ENCODE measurements at places on chromosomes 2 and 18.

DNA sequence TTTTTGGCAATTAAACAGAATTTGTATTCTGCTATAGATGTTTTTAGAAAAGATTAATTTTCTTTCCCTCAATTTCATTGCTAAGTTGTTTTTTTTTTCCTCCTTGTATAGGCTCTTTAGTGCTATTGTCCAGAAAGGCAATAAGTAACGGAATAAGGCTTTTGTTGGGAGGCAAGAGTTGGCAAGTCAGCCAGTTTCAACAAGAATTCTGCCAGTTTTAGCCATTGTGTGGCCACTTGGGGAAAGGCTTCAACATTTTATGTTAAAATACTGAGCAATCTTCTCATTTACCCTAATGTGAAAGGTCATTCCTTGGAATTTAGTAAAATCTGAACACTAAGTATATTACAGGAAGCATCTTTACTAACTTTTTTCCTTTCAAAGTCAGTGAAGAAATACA lies 9.6 kb downstream of the CALCRL start:
- no peak for DNase-seq

DNA sequence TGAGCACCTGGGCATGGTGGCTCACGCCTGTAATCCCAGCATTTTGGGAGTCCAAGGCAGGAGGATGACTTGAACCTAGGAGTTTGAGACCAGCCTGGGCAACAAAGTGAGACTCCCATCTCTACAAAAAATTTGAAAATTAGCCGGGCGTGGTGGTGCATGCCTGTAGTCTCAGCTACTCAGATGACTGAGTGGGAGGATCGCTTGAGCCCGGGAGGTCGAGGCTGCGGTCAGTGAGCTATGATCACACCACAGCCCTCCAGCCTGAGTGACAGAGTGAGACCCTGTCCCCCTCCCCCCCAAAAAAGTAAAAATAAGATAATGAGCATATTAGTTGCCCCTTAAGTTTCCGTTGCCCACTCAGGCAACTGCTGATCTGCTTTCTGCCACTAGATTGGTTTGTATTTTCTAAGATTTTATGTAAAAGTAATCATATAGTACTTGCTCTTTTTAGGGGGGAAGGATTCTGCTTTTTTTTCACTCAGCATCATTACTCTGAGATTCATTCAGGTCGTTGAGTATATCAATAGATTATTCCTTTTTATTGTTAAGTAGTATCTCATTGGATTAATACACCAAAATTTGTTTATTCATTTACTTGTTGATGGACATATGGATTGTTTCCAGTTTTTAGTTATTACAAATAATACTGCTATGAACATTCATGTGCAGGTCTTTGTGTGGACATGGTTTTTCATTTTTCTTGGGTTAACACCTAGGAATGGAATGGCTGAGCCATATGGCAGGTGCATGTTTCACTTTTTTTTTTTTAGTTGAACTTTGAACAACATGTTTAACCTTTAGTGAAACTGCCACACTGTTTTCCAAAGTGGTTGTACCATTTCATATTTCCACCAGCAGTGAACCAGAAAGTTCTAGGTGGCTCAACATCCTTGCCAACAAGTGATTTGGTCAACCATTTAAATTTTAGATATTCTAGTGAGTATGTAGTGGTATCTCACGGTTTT lies 75.0 kb upstream of the SPRED2 start:
- DNase-seq: no peak

GRCh38 chr2:88808083-88808482 lies 116.6 kb downstream of the RPIA start:
- DNase-seq: no peak

- DNase-seq: peak; percentile 27
Measured at GRCh38 chr2:181457741-181458425, 697 bp downstream of the ITGA4 start.

GRCh38 chr2:172333235-172333977 lies 94.0 kb upstream of the ITGA6 start:
- DNase-seq: no peak

- no peak for DNase-seq
Measured at GRCh38 chr18:79819064-79819967, 21.6 kb downstream of the KCNG2 start.

GRCh38 chr2:171787333-171788072 lies 100.2 kb downstream of the DYNC1I2 start:
- DNase-seq: no peak

- DNase-seq: no peak
Measured at GRCh38 chr2:216657086-216657855, 24.1 kb downstream of the IGFBP2 start.

GRCh38 chr2:149658553-149658952 lies 71.0 kb upstream of the MMADHC start:
- no peak for DNase-seq

DNA sequence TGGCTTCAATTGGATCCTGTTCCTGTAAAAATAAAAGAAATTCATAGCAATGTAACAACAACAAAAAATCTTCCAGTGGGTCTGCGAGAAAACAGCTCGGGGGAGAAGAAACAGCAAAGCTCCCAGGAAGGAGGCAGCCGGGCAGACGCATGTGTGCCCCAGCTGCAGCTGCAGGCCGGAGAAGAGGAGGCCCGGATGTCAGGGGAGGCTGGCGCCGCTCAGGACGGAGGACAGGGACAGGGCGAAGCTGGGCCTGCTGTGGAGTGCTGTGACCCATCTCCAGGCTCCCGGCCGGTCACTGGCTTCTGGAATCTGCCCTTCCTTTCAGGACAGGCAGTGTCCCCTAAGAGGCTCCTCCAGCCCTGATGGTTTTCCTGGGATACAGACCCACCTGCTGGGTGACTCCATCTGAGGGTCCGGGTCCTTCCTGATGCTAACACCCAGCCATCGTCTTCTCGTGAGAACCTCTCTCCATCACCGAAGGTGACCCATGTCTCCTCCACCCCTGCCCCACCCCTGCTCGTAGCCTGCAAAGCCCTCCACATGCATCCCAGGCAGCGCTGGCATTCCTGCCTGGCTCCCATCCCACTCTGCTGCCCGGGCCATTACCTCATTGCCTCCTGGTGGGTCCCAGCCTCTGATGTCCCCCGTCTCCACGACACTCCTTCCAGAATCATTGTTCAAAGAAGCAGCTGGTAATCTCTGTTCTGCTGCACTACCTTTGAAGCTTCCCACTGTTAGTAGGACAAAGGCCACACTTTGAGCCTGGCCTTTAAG lies 145.4 kb upstream of the TWIST2 start:
- DNase-seq: no peak

DNA sequence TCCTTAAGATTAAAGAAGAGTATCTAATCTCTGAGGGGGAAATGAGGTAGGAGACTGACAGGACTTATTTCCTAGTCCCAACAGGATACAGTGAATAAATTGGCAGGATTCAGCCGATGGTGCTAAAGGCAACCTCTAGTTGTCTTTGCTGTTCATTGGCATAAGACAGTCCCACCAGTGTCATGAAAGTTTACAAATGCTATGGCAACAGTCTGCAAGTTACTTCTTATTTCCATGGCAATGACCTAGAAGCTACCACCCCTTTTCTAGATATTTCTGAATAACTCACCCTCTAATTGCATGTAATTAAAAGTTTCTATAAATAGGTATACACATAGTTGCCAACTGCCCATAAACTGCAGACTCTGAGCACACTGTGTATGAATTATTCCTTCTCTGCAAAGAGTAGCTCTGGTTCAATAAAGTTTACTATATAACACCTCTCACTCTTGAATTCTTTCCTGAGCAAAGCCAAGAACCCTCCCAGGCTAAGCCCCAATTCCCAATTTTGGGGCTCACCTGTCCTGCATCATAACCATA lies 172.7 kb upstream of the LRATD1 start:
- DNase-seq: no peak

GRCh38 chr2:64751286-64752260 lies 97.9 kb upstream of the SERTAD2 start:
- peak; percentile 98 for DNase-seq

GRCh38 chr2:46410273-46411244 lies 68.8 kb upstream of the TMEM247 start:
- no peak for DNase-seq

- no peak for DNase-seq
Measured at GRCh38 chr18:770583-770961, 41.5 kb downstream of the YES1 start.

DNA sequence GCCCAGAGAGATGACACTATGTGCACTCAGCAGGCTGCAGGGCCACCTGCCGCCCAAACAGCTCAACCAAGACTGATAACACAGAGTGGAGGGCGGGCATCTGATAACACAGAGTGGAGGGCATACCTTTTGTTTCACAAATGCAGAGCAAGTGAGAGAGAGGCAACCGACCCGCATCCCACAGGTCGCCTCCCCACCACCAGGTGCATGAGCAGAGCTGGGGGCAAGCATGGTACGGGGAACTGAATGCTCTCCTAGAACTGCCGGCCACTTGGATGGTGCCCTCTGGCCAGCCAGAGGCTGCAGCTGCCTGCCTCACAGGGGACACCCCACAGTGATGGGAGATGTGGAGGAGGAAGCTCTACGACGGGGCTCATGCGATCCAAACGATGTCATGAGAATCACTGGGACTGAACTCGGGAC lies 49.5 kb downstream of the ANO7 start:
- DNase-seq: no peak

DNA sequence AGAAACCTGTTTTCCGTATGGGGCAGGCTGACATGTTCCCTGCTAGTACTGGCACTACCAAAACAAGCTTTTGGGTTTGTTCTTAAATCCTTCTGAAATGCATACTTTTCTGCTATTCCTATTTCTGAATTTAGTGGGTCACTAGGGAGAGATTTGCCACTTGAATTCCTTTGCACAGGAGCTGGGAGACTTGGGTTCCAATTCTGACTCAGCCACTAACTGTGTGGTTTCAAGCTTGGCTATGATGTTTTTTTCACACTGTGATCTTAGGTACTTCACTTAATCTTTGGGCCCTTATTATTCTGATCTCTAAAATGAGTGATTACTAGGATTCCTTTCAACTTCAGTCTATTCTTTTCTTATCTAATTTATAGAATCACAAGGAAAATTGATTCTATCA lies 105.5 kb downstream of the BCL11A start:
- DNase-seq: no peak

DNA sequence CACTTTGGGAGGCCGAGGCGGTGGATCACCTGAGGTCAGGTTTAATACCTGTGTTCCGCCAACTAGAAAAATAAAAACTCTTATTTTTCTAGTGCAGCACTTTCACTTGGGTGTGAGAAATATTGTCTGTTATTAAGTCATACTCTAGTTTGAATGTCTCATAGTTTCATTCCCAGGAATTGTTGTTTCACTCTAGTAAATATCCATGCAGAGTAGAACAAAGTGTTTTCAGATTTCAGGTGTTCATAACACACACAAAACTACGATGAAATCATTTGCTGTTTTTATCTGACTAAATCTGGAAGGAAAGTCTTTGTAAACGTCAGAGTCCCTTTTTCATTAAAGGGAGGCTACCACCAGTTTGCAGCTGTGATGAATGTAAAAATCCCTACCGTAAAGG lies 4.0 kb downstream of the FAM117B start:
- DNase-seq: no peak

DNA sequence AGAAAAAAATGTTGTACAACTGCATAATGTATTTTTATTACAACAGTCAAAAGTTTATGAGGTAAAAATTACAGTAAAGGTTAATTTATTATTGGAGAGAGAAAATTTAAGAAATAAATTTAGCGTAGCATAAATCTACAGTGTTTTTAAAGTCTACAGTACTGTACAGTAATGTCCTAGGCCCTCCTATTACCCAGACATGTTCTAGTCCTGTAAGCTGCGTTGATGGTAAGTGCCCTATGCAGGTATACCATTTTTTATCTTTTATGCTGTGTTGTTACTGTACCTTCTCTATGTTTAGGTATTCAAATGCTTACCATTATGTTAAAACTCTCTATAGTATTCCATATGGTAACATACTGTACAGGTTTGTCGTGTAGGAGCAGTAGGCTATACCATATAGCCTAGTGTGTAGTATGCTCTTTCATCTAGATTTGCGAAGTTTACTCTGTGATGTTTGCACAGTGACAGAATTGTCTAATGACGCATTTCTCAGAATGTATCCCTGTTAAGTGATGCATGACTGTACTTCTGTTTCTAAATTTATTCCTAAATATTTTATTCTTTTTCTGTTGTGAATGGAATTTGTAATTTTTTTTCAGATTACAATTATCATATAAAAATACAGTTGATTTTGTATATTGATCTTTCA lies 24.5 kb downstream of the ABI2 start:
- no peak for DNase-seq

GRCh38 chr2:9162841-9163240 lies 43.8 kb upstream of the ASAP2 start:
- no peak for DNase-seq

- DNase-seq: no peak
Measured at GRCh38 chr2:113032737-113033136, 19.9 kb downstream of the IL36B start.

- DNase-seq: peak; percentile 75
Measured at GRCh38 chr2:121080013-121080772, 204.8 kb downstream of the TFCP2L1 start.

- peak; percentile 30 for DNase-seq
Measured at GRCh38 chr2:156540706-156541105, 104.5 kb downstream of the GPD2 start.

DNA sequence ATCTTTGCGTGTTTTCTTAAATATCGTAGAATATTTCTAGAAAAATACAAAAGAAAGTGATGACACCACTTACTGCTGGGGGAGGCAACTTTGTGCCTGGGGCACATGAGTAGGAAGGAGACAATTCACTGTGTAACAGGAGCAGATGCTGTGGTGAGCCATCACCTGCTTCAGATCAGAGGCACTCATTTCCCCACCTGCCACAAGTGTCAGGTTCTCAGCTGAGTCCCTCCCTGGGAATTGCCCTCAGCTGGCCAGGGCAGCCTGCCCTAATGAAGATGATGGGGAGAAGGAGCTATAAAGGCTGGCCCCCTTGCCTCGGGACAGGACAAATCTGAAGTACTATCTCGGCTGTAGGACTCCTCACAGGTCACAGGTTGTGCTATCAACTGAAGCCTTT lies 322.8 kb downstream of the STK39 start:
- DNase-seq: no peak

DNA sequence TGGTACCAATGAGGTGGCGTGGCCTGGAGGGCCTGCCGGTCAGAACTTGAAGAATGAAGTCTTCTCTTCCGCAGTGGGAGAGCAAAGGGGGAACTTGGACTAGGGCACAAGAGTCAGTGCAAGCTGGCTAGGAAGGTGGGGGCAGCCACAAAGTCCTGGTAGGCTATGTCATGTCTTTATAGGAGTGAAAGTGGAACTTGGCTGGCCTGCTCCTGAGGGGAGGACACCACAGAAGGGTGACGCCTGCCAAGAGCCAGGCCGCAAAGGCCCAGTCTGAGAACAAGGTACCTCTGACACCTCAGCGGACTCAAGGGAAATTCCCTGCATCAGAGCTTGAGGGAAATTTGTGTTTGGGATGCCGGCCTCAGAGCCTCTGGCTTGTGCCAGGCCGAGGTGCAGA lies 32.2 kb upstream of the MAP3K20 start:
- no peak for DNase-seq

DNA sequence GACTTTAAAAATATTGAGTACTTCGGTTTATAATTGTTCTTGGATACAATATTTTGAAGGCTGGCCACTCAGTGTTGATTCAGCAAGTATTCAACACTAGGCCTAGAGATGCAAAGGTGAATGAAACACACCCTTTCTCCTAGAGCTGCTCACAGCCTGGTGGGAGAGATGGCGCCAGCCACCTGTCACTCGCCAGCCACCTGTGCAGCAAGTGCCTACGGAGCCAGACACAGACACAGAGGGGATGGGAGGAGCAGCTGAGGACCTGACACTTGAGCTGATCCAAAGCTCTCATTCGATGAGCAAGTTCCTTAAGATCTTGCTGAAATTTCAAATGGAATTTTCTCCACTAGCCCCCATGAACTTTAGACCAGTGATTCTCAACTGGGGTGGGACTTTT lies 151.1 kb upstream of the RIOK3 start:
- DNase-seq: no peak

- DNase-seq: no peak
Measured at GRCh38 chr2:194494401-194494800, 1162.6 kb upstream of the SLC39A10 start.

Measured in AG08395 (cell line).